Adrenal gland (tissue), 19 donors: ENCODE measurements at places on chromosomes 7 and 10. TPM values are rescaled to one million over a fixed set of nuclear protein-coding genes. Genes with fewer than 3 reads are reported as not detected.

- DNase-seq: no peak
Measured at GRCh38 chr7:2623698-2624014, 8.1 kb upstream of the TTYH3 start.

GRCh38 chr10:116014871-116015582 is 258.0 kb downstream of the GFRA1 start:
- no peak for DNase-seq

DNA sequence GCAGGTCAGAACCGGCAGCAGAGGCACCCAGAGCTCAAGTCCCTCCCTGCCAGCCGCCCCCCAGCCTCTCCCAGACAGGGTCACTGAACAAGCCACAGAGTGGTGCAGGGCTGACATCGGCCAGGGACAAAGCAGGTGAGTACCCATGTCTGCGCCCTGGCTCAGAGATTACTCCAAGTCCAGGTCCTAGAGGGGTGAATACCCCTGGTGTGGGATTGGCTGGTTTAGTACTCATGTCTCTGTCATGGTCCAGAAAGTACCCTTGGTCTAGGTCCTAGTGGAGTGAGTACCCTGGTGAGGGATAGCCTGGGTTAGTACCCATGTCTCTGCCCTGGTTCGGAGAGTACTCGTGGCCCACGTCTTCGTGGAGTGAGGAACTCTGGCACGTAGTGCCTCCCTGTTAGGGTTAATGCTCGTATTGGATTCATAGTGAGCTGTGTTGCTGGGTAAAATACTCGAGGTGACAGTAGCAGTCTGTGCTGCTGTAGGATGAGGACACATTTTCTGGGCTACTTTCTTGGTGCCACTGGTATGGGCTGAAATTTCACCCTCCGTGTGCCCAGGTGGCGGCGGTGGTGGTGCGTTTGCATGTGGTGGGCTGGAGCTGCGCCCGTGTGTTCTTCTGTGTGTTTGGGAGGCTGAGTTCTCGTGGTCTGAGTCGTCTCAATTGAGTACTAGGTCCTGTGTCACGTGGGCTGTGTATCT is 25.5 kb upstream of the KNDC1 start:
- DNase-seq: no peak

DNA sequence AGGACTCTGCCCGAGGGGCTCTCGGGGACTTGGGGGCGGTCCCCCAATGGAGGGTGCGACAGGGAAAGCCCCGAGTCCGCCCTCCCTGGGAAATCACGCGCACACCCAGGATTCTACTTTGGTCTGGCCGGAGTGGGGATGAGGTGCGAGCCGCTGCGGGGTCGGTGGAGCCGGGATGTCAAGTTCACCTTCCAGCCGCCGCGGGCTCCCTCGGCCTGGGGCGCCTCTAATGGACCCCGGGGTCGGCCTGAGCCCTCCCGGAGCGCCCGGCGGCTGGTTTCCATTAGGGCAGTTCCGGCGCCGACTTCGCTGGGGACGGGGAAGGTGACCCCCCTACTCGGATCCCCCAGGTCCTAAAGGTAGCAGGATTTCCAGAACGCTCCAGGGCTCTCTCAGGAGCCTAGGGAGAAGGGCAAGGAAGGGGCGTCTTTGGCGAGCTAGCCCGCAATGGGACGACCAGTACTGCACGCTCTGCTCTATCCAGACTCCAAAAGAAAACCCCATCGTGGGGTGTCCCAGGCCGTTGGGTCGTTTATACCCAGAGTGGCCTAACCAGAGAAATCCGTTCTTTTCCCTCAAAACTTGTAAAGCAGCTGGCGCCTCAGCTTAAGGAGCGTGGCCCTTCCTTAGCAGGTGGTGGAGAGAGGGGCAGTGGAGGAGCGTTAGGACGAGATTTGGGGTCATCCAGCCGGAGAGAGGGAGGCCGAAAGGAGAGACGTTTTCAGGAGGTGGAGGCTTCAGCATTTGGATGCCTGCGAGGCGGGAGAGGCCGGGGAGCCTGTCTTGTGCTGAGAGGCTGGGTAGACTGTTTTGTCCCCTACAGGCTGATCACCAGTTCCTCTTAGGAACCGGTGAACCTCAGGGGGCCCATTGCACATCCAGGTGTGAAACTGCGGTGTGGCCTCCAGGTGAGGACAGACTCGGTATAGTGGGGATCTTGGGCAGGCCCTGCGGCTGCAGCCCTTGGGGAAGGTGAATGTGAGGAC is 860 bp upstream of the WDR86 start:
- no peak for DNase-seq

DNA sequence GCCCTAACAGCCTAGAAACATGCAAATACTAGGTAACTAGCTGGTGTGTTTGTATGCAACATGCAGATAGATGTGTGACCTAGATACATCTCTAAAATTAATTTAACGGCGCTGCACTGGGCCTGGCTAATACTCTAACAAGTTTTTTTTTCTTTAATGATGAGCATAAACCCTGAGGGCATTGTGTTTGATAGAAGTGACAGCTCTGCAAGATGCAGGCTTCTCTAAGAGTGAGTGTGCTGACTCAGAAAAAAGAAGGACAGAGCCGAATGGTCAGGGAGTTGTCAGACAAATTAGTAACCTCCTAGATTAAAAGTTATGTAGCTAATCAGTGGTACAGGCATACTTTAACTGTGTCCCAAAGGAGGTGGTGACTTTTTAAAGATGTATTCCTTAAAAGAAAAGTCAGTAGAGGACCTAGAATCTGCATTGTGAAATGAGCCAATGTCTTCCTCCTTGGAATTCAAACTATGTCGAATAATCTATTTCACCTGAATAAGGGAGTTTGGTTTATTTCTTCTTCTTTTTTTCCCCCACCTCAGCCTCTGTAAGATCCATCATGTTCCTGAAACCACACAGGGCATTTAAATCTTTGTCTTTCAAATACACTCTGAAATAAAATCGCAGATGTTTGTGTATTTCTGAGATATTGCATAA is 315.1 kb downstream of the GFRA1 start:
- no peak for DNase-seq

DNA sequence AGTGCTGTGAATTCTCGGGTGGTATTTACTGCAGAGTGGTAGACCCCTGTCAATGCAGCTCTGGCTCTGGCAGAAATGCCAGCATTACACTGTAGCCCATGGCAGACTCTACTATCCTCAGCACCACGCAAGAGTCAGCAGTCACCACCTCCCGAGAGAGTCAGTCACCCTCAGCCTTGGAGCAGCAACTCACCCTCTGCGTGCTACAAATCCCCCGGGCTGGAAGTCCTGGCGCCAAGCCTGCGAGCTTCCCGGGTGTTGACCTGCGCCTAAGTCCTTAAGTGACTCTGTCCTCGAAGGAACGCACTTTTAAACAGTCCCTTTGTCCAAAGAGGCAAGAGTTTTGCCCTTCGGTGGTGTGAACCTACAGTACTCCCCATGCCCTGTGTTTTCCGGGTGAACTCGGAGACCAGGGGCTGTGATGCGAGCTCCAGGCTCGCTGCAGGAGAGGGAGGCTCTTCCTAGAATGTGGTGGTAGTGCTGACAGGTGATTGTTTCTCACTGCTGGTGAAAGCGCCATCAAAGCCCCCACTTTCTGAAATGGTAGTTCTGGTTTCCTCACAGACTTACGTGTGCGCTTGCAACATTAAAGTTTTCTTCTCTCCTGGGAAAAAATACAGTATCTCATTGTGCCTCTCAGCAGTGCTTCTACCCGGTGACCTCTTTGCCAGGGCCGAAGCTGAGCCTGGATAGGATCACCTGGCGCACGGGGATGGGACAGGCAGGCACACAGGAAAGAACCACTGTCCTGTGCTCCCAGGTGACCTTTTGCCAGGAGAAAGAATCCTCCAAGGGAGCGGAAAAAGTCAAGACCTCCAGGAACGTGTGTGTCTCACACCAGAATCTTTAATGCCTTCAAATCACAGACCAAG is 33.1 kb upstream of the MBL2 start:
- no peak for DNase-seq

DNA sequence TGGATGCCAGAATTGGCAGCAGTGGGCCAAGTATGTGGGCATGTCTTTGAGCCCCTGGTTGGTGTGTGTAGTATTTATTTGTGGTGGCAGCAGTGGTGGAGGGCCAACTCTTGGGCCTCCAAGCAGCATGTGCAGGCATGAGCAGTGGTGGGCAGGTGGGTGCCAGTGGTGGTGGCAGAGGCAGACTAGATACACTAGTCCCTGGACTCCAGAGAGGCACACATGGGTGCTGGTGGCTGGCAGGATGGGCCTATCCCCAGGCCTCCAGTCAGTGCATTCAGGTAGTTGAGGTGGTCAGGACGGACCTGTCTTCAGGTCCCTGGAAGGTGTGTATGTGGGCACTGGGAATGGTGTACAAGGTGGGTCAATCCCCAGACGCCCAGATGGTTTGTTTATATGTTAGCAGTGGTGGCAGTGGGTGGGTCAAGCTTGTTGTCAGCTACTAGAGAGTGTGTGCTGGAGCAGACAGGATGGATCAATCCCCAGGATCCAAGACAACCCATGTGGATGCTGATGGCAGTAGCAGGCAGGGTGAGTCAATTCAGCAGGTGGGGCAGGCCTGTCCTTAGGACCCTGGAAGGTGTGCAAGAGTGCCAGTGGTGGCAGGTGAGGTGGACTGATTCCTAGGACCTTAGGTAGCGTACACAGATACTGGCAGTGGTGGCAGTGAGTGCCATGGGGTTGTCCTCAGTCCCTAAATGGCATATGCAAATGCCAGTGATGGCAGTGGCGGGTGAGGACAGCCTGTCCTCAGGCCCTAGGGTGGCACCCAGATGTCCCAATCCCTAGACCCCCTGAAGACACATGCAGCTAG is 294.3 kb downstream of the RPS24 start:
- DNase-seq: no peak

- no peak for DNase-seq
Measured at GRCh38 chr7:70542750-70543376, 589.1 kb upstream of the GALNT17 start.

DNA sequence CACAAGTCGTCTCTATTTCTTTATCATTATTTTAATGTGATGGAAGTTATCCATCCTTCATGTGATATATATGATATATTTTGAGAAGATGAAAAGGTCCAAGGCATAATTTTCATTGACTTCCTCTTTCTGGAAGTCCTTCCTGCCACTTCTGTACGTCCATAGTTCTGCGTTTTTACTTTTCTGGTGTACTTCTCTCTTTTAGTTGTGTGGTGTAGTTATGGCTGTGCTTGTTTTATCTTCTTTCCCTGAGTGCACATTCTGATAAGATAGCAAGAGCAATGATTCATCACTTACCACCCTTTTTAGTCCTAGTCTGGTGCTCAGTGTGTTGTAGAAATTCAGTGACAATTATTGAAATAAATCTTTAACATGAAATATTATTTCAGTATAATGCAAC is 231.3 kb upstream of the FERD3L start:
- DNase-seq: no peak

DNA sequence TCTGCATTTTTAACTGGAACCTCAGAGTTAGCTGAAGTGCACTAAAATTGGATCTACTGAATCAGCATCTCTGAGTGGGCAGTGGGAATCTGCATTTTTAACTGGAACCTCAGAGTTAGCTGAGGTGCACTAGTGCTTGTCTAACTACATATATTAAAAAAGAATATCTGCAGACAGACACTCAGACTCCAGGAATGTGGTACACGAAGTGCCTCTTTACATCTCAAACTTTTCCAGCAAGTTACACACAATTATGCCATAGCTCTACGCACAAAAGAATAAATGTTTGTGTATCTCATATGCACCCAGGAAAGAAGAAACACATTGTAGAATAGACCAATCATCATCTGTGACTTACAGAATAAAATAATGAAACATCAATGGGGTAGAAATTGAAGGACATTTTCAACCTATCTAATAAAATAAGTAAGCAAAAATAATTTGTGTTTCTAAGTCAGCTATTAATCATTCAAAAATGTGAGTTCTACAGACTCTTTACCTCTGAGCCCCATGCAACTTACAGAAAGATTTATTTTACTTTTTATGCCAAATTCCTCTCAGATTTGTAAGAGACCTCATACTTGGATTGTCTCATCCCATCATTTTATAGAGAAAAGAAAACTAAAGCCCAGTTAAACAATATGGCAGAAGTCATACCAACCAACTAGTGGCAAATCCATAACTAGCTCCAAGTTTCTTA is 28.3 kb downstream of the PPP1R3A start:
- DNase-seq: no peak

DNA sequence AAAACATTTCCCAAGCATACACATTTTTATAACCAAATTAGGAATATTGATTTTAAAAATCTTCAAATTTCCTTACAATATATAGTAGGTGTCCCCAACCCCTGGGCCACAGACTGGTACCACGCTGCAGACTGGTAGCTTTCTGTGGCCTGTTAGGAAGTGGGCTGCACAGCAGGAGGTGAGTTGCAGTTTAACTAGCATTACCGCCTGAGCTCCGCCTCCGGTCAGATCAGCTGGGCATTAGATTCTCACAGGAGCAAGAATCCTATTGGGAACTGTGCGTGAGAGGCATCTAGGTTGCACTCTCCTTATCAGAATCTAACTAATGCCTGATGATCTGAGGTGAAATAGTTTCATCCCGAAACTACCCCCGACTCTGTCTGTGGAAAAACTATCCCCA is 62.1 kb downstream of the ZWINT start:
- no peak for DNase-seq

DNA sequence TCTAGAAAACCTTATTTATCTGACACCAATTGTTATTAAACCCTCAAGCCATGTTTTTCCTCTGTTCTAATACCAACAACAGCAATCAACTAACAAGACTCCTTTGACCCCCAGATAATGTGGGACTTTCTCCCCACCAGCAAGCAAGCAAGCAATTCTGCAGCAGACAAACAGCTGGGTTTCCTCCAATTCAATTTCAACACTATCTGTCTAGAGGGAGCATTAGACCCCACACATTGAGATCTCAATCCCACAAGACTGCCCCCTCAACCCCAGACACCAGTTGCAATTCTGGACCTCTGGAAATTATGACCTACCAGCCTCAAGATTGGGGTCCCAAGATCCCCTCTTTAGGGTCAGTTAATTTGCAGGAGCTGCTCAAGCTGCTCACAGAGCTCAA is 89.4 kb upstream of the TMEM26 start:
- no peak for DNase-seq

GRCh38 chr10:124990671-124991625 is 49.0 kb downstream of the ZRANB1 start:
- peak; percentile 16 for DNase-seq

- DNase-seq: no peak
Measured at GRCh38 chr7:7476381-7476780, 59.3 kb downstream of the COL28A1 start.

DNA sequence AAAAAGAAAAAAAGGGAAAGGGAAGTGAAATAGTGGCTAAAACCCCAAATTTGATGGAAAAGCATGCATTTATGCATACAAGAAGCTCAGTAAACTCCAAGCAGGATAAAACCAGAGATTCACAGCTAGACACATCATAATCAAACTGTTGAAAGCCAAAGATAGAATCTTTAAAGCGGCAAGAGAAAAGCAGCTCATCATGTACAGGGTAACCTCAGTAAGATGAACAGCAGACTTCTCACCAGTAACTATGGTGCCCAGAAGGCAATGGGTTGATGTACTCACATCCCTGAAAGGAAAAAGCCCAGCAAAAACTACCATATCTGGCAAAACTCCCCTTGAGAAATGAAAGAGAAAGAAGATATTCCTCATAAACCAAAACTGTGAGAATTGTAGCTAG is 60.4 kb downstream of the TPST1 start:
- DNase-seq: no peak

Gene NPTX2
- polyA plus RNA-seq: 55.2 TPM

Gene RTKN2
- 0.08 TPM for polyA plus RNA-seq

Gene UNCX
- polyA plus RNA-seq: not detected

Gene ASZ1
- not detected for polyA plus RNA-seq

Gene PIK3CG
- polyA plus RNA-seq: 0.13 TPM

Gene GPR141
- polyA plus RNA-seq: not detected

Gene HTRA1
- polyA plus RNA-seq: 73.5 TPM

Gene PHYHIPL
- 13.7 TPM for polyA plus RNA-seq
